T-helper 9 cell (primary cell): ENCODE measurements at places on chromosomes 7 and 10.

GRCh38 chr10:91741356-91741755 lies 56.9 kb upstream of the TNKS2 start:
- DNase-seq, result no peak

DNA sequence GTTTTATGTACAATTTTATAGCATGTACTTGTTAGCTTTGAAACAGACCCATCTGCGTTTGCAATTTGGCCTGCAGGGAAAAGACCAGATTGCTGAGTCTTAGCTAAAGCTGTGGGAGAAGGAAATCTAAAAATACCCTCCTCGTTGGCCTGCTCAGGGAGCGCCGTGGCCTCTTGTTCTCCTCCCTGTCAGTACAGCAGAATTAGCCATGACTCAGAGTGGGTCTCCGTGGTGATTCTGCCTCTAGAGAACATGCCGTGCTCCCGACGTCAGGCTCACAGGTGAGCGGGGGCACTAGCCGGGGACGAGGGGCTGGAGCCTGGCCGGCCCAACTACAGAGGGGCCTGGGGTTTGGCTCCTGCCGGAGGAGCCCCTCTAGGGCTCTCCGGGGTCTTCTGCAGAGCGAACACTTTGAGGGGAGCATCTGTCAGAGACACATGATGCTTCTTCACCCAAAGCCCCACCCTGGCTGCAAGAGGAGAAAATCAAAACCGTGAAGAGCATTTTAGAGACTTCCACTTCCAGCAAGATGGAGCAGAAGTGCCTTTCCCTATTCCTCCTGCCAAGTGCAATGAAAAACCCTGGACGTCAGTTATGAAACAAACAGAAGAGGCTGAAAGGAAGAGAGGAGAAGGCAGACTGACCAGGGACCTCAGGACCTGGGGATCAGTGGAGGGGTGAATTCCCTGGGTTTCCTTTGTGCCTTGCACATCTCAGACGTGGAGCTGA lies 98.9 kb downstream of the LHPP start:
- DNase-seq, result no peak

DNA sequence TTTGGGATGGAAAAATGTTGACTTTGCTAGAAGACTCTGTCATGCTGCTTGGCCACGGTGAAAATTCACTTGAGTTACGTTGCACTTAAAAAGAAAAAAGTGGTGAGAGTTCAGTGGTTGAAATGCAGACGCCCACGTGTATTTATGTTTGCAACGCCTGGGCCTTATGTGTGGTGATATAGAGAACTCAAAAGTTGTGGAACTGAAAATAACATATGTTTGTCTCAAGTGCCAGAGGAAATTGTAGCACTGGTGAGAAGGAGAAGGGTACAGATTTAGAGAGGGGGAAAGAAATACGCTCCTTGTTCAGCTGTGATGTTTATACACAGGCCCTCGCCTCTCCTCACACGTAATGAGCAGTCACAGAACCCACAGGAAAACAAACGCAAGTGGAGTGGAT lies 73.6 kb downstream of the EMX2 start:
- DNase-seq, result no peak

GRCh38 chr7:150797661-150798060 lies 2.5 kb downstream of the TMEM176B start:
- no peak for DNase-seq

DNA sequence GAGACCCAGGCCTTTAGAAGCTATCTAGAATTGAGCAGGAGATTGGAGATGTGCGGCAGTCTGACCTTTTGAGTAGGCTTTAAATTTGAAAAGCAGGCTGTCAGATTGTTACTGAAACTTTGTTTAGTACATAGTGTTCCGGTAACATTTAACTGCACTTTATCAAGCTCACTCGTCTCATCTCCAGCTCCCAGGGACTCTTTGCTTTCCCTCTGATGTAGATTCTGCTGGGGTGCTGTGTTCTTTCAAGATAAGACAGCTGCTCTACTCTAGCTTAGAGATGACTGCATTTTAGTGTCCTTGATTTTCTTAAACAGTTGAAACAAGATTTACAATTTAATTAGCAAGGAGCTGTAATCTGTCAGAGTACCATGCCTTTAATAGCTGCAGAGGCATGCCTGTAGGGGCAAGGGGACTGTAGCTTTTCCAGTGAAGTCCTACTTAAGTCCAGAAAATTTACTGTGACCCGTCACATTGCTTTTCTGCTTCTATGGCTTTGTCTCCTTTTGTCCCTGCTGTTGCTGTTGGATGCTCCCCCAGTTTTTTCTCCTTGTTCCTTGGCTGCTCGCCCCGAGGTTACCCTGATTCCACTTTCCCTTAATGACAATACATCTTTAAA lies 56.4 kb upstream of the MTPN start:
- DNase-seq, result no peak

DNA sequence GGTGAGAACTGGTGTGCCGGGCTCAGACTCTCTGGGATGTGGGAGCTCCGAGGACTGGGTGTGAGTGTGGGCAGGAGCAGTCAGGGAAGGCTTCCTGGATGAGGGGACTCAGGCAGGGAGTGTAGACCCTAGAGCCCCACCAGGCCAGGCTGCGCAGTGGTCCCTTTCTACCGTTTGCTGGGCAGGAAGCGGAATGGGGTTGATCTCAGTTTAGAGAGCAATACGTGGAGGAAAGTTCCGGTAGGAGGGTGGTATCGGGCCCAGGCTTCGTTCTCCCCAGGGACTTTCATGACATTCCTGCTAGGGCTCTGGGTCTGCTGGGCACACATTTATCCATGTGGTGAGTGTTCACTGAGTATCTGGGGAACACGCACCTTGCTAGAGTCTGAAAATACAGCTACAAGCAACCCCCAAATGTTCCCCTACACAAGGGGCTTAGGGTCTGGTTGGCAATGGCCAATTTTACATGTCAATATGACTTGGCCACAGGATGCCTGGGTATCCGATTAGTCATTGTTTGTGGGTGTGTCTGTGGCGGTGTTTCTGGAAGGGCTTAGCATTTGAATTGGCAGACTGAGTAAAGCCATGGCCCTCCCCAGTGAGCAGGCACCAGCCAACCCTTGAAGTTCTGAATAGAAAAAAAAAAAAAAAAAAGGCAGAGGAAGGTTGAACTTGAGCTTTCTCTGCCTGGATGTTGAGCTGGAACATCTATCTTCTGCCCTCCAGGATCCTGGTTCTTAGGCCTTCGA lies 20.8 kb downstream of the GHRHR start:
- DNase-seq, result no peak
